Frontal cortex (tissue), 4 donors: ENCODE measurements at places on chromosomes 7 and 10.

DNA sequence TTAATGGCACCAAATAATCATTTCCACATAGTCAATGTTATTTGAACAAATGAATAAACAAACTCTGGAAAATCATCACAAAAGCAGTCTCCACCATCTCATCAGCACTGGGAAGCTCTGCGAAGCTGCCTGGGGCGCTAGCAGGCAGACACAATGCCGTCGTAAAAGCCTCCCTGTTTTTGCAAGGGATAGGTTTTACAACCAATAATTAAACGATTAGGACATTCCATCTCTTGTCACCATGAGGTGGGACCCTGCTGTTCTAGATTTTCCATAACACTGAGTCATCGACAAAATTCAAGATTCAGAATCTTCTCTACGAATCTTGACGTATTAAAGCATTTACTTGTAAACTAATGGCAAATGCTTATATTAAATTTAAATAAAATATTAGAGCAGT is 172.8 kb upstream of the AKR1E2 start:
- no peak for DNase-seq

- no peak for DNase-seq
Observed at GRCh38 chr7:84857336-84857735, 329.5 kb downstream of the SEMA3D start.

GRCh38 chr10:98852686-98853085 is 383.0 kb downstream of the HPSE2 start:
- DNase-seq, result no peak

- no peak for DNase-seq
Observed at GRCh38 chr10:97408496-97408992, 7.4 kb upstream of the RRP12 start.

- no peak for DNase-seq
Observed at GRCh38 chr10:74056050-74056818, 58.3 kb downstream of the VCL start.
